ENCODE measurements at places on chromosomes 4 and X.
A peak's percentile ranks its signal among the peaks of the same experiment; 100 is the strongest.

- DNase-seq: peak; percentile 23
These were observed 33.8 kb downstream of the LONRF3 start for GRCh38 chrX:119008110-119008744.

GRCh38 chrX:150761819-150762216 lies 68.6 kb downstream of the MTMR1 start:
- no peak for DNase-seq

DNA sequence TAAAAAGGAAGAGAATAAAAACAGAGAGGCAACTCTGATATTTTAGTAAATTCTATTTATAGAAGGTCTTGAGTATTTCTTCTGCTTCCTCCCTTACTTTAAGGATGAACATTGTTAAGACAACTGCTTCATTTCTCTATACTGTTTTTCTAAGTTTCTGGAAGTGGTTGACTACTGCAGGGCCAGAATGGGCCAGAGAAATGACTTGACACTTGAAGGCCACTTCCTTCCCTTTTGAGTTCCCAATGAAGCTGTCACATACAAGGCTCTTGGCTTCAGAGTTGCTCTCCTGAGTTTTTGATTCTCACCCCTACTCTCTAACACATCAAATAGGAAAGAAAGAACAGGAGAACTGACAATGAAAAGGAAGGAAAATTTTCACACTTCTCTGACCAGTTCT lies 37.6 kb downstream of the PKD2 start:
- no peak for DNase-seq

GRCh38 chr4:176309046-176309445 lies 10.7 kb upstream of the SPCS3 start:
- no peak for DNase-seq

- DNase-seq: no peak
These were observed 128.0 kb downstream of the TMA16 start for GRCh38 chr4:163622379-163623035.

GRCh38 chrX:132648895-132649294 lies 160.1 kb upstream of the MBNL3 start:
- DNase-seq: no peak

DNA sequence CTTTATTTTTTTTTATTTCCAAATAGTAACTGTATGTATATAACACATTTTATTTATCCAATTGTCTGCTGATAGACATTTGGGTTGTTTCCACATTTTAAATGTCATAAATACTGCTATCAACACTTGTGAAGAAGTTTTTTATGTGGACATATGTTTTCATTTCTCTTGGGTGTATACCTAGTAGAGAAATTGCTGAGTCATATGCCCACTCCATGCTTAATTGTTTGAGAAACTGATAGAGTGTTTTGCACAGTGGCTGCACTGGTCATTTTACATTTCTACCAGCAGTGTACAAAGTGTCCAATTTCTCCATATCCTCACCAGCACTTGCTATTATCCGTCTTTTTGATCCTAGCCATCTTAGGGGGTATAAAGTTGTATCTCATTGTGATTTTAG lies 567.8 kb downstream of the GBA3 start:
- DNase-seq: no peak

DNA sequence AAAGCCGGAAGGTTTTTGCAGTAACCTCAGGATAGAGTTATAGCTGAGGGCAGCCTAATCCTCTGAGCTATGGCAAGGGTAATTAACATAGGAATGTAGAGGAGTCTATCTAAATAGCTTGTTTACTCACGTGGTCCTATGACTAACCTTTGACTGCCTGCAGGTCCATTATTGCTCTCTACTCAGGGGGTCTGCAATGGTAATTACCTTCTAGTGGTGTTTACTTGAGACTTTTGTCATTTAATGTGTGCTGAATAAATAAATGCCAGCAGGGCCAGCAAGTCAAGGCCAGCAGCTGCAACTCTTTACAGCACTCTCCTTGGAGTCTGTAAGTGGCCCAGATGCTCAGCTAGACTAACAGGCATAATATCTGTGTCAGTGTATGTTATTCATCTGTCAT lies 212.7 kb upstream of the FMR1 start:
- DNase-seq: no peak

- no peak for DNase-seq
These were observed 236.7 kb downstream of the NR3C2 start for GRCh38 chr4:148205476-148205875.

DNA sequence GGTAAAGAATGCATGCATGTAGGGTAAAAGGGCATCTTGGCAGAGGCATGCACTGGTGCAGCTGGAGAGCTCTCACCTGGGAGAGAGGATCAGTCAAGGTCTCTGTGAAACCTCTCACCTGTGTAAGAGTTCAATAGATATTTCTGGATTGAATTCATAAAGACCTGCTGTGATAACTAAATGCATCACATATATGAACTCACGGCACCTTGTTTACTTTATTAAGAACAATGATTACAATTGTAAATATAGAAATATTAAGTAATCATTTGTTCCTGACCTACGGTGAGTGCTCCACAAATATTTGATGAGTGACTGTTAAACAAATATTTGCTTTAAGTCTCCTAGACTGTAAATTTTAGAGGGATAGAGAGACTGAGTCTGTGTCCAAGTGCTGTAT lies 85.9 kb upstream of the PAQR3 start:
- DNase-seq: no peak

- DNase-seq: no peak
These were observed 364.4 kb upstream of the EPHA5 start for GRCh38 chr4:66034671-66035070.

DNA sequence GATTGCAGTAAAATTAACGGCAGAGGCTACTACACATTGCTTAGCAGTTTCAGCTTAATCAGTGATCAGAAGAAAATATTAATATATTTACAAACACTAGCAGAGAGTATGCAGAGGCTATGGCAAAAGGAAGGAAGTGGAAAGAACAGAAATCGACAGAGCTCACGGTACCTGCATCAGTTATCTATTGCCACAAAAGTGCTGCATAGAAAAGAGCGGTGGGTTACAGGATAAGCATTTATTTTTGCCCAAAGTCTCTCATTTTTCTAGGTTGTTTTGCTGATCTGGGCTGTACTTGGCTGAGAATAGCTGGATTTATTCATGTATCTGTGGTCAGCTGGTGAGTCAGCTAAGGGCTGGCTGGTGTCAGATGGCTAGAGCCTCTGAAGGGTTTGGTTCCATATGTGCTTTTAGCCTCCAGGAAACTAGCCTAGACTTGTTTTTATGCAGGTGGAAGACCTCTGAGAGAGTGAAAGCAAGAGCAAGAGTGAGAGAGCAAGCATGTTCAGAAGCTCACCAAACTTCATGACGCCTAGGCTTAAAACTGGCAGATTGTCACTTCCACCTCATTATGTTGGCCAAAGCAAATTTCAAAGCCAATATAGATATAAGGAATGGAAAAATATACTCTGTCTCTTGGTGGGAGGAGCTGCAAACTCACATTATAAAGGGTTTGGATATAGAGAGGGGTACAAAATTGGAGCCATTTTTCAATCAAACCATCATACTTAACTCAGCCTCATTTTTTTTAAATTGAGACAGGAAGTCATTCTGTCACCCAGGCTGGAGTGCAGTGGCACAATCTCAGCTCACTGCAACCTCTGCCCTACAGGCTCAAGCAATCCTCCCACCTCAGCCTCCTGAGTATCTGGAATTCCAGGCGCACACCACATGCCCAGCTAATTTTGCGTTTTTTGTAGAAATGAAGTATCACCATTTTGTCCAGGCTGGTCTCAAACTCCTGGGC lies 153.2 kb upstream of the RPL34 start:
- DNase-seq: no peak

GRCh38 chr4:25815586-25815985 lies 47.2 kb downstream of the SEL1L3 start:
- DNase-seq: no peak

DNA sequence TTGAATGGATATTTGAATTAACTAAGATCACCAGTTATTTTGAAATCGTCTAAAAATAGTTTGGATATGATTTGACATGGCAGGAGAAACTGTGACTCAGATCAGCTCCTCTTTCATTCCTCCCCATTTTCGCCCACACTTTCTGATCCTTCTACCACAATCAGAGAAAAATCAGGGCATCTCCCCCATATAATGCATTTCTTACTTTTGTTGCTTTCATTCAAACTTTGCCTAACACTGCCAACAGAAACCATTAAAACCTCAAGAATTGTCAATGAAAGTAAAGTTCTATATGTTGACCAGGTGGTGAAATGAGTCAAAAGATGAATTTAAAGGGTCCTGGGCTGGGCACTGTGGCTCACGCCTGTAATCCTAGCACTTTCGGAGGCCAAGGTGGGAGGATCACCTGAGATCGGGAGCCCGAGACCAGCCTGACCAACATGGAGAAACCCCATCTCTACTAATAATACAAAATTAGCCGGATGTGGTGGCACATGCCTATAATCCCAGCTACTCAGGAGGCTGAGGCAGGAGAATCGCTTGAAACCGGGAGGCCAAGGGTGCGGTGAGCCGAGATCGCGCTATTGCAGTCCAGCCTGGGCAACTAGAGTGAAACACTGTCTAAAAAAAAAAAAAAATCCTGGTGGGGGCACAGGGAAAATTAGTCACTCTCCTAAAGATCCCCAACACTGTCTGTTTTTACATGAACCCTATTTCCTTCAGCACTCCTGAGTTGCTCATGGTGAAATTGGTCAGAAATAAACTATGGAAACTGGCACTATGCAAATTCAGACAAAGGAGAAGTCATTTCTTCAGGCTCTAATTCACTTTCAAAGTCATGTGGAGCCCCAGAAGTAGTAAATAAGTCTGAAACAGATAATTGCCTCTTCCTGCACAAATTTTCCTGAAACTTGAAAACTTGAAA lies 122.8 kb upstream of the NOCT start:
- DNase-seq: no peak

DNA sequence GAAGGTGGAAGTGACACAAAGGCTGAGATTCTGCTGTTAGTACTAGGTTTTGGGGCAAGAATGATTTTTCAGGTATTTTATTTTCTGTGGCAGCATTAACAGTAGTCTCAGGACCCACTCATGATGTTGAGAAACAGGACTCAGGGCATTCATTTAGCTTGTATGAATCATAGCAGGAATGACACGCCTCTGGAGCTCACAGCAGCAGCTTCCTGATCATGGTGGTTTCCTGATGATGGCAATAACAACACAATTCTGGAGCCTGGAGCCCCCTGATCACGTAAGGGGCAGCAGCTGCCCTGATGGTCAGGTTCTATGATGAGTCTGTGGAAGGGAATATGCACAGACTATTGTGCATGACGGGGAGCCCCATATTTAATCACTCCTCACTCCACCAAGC lies 47.0 kb downstream of the TASL start:
- no peak for DNase-seq

GRCh38 chr4:54159543-54159942 lies 59.6 kb downstream of the GSX2 start:
- no peak for DNase-seq

GRCh38 chrX:84907324-84907968 lies 96.2 kb upstream of the APOOL start:
- no peak for DNase-seq

DNA sequence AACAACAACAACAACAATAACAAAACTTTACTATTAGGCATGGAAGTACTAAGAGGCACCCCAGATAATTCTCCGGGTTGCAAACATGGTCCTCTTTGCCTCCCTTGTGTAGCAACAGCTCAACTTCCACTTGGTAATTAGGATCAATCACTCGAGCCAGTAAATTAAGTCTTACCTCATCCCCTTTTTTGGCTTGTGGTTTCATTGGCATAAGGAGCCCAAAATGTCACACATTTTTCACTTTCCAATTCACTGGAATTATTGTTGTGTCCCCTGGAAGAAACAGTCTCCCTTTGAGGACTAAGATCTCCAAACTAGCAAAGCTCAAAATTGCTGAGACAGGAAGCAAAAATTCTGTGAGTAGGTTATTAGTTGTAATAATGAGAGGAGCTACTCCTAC lies 49.2 kb upstream of the HSD17B10 start:
- no peak for DNase-seq

GRCh38 chr4:31908261-31908660 lies 1188.1 kb downstream of the PCDH7 start:
- no peak for DNase-seq

GRCh38 chr4:26815199-26815598 lies 45.4 kb upstream of the STIM2 start:
- DNase-seq: no peak

DNA sequence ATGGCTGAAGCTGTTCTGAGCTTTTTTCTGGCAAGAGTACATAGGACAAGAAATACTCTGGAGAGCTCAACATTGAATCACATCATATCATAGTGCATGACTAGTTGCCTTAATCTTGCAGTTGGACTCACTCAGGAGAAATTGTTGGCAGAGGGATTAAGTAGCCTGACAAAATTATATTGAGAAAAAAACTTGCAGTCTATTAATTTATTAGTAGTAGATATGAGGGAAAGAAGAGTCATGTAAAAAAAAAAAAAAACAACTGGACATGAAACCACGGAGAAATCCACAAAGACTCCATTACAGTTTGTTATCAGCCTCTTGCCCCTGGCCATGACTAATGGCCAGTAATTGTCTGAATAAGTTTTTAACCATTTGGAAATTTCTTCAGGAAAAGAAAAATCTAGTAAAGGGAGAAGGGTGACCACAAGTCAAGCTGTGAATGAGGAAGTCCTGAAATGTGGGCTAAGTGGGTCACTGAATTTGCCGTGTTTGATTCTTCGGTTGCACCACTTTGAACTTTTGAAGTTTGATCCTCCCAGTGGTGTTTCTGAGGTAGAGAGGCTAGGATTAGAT lies 45.6 kb downstream of the FHL1 start:
- no peak for DNase-seq

DNA sequence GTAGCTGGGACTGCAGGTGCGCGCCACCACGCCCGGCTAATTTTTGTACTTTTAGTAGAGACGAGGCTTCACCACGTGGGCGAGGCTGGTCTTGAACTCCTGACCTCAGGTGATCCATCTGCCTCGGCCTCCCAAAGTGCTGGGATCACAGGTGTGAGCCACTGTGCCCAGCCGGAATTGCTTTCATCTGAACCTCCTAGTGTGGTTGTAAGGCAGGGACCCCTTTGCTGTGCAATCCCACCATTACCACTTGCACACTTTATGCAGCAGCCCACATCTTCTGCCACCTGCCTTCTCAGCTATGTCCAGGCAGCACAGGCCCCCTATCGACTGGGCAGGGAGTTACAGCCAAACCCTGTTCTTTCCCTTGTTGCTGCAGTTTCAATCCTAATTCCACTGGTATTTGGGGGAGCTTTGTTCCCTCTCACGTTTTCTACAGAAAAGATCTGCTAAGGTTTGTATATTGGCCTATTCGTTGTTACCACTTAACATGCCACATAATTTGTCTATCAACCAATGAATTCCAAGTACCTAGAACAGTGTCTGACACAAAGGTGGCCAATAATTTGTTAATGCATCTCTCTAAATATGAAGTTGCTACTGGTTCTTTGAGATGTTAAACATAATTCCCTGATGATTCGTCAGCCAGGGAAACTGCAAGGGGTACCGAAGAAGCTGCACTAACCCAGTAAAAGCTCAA lies 6.5 kb downstream of the RPL39 start:
- no peak for DNase-seq

All from NCI-H2227 treated with DMSO at 0.1 percent for 48 hours (cell line).